ENCODE measurements at places on chromosomes 3 and 15.

DNA sequence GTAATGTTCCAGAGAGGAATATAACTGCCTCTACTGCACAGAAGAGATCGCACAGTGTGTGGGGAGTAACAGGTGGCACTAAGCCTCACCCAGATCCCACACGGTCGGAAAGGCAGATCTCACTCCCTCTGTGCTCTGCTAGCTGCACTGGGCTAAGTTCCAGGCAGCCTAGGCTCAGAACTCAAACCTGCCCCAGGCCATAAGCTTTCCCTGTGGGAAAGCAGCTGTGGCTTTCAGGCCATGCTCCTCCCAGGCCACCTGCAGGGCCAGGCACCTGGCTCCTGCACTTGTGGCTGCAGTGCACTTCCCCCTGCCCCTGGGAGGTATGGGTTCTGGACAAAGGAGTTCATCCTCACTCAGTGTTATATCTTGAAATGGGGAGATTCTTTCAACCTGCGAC lies 27.5 kb downstream of the PCCB start:
- DNase-seq = no peak

DNA sequence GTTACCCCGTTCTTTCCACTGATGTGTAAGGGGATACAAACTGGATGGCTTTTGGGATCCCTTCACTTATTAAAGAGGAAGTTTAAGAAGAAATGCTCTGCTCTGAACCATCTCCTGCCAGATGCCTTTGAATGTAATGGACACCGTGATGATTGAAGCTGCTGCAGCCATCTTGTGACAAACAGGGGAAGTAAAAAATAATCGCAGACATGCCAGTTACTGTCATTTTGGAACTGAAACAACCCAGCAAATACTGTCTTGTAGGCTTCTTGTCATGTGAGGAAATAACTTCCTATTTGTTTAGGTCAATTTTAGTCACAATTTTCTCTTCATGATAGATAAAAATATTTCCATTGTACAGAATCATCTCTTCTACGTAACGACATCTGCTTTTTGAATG lies 224.0 kb downstream of the CHL1 start:
- no peak for DNase-seq

DNA sequence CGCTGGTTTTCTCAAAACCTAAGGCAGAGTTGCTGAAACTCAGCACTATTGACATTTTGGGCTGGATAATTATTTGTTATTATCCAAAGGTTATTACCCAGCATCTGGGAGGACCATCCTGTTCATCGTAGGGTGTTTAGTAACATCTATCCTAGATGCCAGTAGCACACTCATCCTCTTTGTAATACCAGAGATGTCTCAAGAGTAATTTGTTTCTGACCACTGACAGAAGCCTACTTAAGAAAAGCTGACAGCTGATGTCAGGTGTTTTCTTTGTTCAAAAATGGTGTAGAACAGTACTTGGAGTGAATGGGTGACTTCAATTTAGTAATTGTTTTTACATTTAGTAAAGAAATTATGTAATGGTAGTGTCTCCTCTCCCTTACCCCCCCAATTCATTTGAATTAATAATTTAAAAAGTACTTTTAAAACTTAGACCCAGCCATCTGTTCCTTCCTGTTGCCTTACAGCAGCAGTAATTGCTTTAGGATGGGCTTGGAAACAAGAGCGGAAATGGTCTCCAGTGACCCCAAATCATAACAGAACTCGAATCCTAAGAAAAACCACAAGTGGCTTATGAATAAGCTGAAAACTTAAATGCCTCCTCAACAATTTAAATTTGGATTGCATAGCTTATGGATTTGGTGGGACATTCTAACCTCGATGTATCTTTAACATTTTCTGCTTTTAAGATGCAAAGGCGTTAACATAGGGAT lies 105.4 kb downstream of the PTPRG start:
- DNase-seq = no peak

GRCh38 chr3:46082849-46083248 lies 55.6 kb upstream of the XCR1 start:
- DNase-seq = no peak

GRCh38 chr15:61521953-61522352 lies 292.9 kb upstream of the RORA start:
- no peak for DNase-seq

DNA sequence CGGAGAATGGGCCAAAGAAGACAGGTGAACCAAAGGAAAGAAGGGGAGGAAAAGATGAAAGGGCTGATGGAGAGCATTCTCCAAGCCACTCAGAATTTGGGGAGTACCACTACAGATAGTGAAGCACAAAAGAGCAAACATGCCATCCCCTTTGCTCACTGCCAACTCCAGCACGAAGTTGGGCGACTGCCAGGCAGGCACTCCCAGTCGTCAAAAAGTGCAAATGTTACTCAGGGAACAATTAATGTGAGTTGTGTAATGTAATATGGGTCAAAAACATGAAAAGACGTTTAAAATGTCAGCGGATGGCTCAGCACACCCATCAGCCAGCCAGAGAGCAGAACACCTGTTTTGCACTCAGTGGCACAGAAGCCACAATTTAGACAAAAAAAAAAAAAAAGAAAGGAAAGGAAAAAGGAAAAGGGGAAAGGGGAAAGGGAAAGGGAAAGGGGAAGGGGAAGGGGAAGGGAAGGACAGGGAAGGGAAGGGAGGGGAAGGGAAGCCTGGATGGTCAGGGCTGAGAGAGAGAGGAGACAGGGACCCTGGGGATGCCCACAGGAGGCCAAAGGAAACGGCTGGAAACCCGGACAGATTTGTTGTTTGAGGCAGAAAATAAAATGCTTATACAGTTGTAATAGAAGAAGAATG lies 82.7 kb downstream of the COL8A1 start:
- DNase-seq = no peak

DNA sequence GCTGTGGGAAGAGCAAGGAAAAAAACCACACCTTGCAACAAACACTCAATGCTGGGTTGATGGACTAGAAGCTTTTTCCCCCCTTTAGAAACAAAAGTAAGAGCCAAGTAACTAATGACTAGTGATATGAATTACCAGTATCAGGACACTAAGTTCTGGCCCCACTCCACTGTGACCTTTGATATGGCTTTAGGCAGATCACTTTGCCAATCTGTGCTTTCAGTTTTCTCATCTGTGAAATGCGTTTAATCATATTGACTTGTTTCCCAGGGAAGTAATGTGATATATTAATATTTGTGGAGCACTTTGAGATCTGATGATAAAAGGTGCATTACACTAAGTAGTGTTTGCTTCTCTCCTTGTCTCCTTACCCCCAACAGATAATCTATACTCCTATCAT lies 319.3 kb upstream of the SATB1 start:
- DNase-seq = no peak

DNA sequence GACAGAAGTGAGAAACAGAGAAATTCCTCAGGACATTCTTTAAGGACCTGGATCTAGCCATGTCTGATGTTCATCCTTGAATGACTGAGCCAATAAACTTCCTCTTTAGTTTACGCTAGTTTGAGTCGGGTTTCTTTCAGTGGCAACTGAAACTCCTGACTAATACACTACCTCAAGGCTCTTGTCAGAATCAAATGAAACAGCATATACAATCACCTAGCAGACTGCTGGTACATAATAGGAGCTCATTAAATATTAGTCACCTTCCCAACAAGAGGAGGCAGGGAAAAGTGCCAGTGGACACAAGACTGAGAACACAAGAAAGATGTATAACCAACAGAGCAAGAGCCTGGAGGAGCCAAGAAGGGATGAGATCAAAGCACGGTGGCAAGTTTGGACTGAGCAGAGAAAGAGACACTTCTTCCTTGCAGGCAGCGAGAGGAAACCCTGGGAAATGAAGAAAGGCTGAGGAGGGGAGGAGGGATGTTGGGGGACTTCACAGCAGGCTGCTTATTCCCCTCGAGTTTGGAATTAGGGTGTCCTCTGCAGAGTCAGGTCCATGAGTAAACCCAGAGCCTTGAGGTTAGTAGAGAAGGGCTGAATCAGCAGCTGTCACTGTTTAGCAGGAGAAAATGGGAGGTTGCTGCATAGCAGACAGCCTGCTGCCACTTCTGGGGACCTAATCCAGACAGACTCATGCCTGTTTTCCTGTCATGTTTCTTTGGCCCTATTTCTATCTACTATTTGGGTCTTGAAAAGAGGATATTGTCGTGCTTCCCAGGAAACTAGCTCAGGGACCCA lies 73.3 kb downstream of the MRPL46 start:
- DNase-seq = no peak

DNA sequence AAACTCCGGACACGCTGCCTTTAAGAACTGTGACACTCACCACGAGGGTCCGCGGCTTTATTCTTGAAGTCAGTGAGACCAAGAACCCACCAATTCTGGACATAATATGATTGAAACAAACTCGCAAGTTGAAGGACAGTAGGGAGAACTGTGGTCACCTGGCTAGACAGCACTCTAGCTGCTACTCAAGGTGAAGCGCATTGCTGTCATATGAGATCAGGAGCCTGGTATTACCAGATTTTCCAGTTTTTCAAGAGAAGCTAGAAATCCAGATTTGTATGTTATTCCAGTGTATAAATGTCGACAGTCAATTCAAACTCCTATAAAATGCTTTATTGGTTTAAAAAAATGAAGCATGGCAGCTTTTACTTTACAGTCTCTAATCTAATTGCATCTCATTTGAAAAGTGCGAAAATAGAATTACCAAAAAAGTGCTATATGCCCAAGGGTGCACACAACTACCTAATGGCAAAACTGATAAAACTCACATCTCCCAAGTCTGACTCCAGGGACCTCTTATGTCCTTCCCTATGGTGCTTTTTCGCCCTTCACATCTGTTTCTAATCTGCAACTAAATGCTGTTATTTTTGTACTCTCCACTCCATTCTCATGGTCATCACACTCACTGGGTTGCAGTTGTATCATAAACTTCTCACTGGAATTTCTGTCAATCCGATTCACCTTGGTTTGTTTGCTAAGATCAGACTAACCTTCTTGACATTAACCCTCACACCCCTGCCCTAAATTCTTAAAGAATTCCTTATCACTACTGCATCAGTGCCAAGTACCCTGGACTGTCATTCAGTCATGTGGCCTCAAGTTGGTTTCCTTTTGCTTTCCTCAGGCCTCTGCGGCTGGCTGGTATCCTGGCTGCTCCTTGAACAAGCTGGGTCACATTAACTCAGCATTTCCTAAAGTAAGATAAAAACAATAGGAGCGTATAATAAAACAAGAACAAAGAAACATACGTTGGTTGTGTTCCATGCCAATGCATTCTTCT lies 31.5 kb upstream of the ARHGEF26 start:
- no peak for DNase-seq

- no peak for DNase-seq
These were observed 20.0 kb upstream of the MYZAP start for GRCh38 chr15:57571725-57572124.

DNA sequence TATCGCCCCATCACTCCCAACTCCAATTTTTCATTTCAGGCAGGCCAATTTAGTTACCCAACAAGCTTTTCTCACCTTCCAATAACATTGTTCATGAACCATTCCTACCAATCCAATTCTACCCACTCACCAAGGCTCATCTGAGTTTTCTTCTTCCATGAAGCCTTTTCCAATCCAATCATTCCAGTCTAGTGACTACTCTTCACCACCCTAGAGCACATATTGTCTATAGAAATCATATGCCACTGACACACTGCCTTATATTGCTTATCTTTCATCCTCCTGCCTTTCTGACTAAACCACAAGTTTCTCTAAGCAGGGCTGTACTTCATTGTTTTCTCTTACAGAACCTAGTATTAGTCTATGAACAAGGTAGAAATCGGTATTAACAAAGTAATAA lies 11.4 kb downstream of the CCDC14 start:
- no peak for DNase-seq

GRCh38 chr3:115148142-115148790 lies 1.2 kb upstream of the ZBTB20 start:
- DNase-seq = no peak

DNA sequence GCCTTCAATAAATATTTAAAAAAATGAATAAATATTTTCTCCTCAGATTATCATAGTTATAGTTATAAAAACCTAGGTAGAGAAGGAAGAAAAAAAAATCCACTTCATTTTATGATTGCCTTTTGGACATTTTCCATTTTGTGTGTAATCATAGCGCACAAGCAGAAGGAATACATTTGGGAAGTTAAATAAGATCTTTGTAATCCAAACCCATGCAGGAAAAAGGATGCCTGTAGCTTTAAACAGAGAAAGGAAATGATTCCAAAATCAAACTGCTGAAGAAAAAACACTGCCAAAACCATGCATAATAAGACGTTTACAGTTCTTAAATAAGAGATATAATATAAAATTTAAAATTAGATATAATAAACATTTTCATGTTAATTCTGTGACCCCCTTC lies 7.4 kb upstream of the CCDC54 start:
- no peak for DNase-seq

DNA sequence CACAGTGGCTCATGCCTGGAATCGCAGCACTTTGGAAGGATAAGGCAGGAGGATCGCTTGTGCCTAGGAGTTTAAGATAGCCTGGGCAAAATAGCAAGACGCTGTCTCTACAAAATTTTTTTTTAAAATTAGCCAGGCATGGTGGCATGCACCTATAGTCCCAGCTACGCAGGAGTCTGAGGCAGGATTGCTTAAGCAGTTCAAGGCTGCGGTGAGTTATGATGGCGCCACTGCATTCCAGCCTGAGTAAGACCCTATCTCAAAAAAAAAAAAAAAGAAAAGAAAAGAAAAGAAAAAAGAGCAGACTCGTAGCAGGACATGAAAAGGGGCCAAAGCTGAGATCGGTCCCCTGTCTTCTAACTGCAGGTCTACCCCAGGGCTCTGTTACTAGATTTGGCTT lies 18.9 kb downstream of the SRGAP3 start:
- no peak for DNase-seq

GRCh38 chr3:136712941-136713340 lies 39.2 kb downstream of the STAG1 start:
- DNase-seq = no peak

DNA sequence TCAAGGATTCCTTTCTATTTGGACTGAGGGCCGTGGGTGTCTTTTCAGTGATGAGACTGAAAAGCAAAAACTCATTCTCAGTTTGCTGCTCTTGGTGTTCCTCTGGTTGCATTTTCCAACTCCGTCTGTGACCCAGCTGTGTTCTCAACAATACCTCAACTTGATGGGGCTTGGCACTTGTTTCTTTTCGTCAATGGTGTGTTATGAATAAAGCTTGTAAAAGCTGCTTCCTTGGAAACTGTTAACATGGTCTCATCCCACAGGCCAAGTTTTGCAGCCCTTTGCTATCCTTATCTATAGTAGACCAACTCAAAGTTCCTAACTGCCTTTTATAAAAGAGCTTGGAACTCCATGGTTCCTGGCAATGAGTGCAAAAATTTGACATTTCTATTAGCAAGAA lies 142.5 kb upstream of the UBE2E1 start:
- no peak for DNase-seq

DNA sequence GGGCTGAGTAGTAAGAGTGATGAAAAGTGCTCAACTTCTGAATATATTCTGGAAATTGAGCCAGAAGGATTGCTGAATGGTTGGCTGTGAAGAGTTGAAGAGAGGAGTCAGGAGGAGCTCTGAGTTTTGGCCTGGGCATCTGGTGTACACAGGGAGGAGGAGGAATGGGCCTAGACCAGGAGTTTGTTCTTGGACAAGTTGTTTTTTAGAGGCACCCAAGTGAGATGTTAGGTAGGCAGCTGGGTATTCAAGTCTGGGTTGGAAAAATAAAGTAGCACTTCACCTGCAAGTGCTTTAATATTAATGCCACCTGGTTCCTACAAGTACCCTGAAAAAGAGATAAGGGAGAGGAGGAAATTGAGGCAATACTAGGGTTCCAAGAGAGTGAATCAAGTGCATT lies 14.7 kb downstream of the BSN start:
- no peak for DNase-seq

Data from suprapubic skin (tissue), 4 donors.